ENCODE measurements at places on chromosomes 4 and X.
A peak's percentile ranks its signal among the peaks of the same experiment; 100 is the strongest.

- no peak for DNase-seq
Measured at GRCh38 chr4:71473541-71474240, 134.9 kb downstream of the SLC4A4 start.

GRCh38 chrX:139094671-139095592 lies 383.4 kb upstream of the FGF13 start:
- peak; percentile 60 for DNase-seq

GRCh38 chrX:46254641-46255040 lies 290.6 kb downstream of the ZNF674 start:
- peak; percentile 46 for DNase-seq

DNA sequence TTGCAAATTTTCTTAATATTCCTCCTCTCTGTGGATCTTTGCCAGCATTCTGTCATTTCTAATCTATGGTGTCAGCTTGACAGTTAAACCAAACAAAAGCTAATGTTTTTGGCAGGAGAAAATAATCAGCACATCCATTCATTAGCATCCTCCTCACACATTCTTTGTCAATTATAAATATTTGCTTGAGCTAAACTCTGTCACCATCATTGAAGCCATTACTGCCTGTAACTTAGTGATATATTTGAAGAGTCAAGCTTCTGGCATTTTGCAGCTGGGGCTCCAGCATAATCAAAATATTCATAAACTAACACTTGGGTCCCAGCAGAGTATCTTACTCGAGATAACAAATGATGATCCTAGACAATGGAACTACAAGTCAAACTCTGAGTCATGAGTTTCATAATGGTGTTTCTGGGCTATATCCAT lies 126.1 kb downstream of the EIF4E start:
- DNase-seq = no peak

- no peak for DNase-seq
Measured at GRCh38 chr4:159035570-159035969, 67.3 kb upstream of the RAPGEF2 start.

DNA sequence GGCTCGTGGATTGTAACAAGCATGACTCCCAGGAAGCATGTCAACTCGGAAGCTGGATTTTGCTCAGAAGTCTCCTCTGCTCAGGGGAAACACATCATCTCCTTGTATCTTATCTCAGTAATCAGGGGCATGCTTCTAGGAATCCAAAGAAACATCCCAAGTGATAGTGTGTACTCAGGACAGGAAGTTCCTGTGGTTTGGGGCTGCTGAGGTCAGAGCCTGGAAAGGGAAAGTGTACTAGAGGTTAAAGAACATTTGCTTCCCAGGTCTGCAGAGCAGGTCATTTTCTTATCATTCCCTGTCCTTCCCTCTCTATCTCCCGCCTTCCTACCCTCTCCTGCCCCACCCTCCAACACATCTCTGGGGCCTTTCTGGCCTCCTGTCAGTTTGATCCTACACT lies 38.8 kb downstream of the SLC34A2 start:
- DNase-seq = peak; percentile 42

GRCh38 chr4:90240333-90240732 lies 113.1 kb downstream of the CCSER1 start:
- no peak for DNase-seq

DNA sequence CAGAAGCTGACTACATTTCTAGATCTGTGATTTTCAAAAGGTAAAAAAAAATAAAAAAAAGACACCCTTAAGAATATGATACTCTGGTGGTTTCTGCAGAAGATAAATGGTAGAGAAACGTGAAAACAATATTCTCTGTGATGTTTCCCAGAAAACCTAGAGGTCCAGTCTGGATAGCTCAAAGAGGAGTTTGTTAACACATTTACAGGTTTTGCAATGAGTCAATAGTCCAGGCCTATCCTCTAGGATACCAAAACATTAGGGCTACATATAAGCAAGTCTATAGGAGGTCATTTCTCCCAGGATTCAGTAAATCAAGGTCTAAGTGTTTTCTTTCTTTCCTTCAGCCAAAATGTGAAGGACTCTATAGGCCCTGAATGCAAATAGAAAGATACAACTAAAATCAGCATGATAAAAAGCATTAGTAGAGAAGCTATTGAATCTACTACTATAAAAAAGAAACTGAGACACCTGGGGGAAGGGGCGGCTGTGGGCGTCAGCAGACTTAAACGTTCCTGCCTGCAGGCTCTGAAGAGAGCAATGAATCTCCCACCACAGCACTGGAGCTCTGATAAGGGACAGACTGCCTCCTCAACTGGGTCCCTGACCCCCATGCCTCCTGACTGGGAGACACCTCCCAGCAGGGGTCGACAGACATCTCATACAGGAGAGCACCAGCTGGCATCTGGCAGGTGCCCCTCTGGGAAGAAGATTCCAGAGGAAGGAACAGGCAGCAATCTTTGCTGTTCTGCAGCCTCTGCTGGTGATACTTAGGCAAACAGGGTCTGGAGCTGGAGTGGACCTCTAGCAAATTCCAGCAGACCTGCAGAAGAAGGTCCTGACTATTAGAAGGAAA lies 33.7 kb upstream of the SPP1 start:
- DNase-seq = no peak

DNA sequence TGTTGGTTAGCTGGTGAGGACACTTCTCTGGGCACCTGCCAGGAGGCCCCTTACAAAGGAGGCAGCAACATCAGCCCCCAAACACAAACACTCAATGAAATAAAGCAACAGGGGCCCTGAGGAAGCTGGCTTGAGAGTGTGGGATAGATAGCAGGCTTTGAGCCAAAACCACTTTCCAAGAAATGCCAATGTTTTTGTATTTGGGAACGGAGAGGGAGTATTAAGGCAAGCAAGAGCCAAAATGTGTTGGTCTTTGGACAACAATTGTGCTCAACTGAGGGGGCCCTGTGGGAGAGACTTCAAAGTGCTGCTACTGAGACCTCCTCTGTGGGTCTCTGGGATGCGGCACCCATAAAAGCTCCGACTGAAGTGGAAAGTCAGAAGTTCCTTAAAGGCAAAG lies 41.0 kb downstream of the RAI2 start:
- no peak for DNase-seq

- DNase-seq = no peak
Measured at GRCh38 chr4:144223661-144224060, 83.1 kb upstream of the GYPA start.

DNA sequence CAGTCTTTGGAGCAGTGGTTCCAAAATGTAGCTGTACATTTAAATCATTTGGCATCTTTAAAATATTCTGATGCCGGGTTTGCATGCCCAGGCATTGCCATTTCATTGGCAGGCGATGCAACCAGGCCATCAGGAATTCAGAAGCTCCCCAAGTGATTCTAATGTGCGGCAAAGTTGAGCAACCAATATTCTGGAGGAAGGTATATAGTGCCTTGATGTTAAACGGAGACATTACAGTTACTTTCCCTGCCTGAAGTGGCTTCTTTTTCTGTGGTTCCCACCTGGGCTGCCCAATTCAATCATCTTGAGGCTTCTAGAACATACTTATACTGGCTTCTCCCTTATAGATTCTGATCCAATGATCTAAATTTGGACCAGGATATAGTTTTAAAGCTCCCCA lies 68.7 kb upstream of the PGM2 start:
- no peak for DNase-seq

- DNase-seq = peak; percentile 81
Measured at GRCh38 chrX:147917700-147918695, 6.3 kb downstream of the FMR1 start.

GRCh38 chrX:40158036-40158706 lies 60.4 kb upstream of the BCOR start:
- no peak for DNase-seq

GRCh38 chr4:120452001-120452400 lies 385.4 kb upstream of the MAD2L1 start:
- no peak for DNase-seq

DNA sequence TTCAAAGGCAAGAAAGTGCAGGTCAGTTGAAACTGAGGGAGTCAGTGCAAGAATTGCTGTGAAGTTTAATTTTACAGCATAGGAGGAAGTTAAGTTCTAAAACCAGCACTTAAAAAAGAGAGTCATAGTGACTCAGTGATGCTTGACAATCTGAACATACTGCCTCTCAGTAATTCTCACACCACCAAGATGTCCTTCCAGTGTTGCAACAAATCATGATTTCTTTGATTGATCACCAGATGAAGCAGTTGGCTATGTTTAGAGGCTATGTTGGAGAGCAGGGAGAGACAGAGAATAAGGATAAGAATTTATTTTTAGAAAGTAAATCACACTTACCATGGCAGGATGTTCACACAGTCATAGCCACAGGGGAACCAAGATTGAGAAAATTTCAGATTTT lies 13.2 kb downstream of the TRIM2 start:
- DNase-seq = peak; percentile 72

DNA sequence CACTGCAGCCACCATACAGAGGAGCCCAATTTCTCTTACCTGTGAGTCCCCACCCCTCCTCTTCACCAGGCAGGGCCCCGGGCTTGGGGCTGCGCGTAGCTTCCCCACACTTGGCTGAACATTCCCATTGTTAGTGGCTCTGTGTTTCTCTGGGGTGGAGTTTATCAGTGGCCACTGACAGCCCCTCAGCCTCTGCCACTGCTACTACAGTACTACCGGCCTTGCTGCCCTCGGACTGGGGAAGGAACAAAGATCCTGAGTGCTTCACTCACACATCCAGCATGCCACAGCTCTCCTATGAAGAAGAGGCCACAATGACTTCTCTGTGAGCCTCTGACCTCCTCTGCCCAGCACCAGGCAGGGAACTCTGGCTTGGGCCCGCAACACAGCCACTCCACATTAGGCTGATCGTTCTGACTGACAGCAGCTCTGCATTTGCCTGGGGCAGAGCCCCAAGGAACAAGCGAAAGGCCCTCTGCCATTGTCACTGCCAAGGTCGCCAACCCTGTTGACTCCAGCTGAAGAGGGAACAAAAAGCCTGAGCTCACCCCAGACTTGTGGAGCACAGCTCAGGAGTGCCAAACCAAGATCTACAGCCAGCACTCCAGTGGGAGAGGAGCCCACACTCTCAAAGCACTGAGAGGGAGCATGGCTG lies 24.0 kb downstream of the ABCB7 start:
- no peak for DNase-seq

GRCh38 chr4:152607178-152607577 lies 71.3 kb upstream of the FBXW7 start:
- no peak for DNase-seq

GRCh38 chrX:22486296-22486695 lies 213.6 kb downstream of the CBLL2 start:
- DNase-seq = peak; percentile 66

- DNase-seq = no peak
Measured at GRCh38 chr4:66949419-66949818, 595.9 kb downstream of the CENPC start.

GRCh38 chrX:132668178-132668577 lies 179.3 kb upstream of the MBNL3 start:
- DNase-seq = no peak

- DNase-seq = peak; percentile 86
Measured at GRCh38 chr4:142203505-142203904, 567.1 kb downstream of the IL15 start.

DNA sequence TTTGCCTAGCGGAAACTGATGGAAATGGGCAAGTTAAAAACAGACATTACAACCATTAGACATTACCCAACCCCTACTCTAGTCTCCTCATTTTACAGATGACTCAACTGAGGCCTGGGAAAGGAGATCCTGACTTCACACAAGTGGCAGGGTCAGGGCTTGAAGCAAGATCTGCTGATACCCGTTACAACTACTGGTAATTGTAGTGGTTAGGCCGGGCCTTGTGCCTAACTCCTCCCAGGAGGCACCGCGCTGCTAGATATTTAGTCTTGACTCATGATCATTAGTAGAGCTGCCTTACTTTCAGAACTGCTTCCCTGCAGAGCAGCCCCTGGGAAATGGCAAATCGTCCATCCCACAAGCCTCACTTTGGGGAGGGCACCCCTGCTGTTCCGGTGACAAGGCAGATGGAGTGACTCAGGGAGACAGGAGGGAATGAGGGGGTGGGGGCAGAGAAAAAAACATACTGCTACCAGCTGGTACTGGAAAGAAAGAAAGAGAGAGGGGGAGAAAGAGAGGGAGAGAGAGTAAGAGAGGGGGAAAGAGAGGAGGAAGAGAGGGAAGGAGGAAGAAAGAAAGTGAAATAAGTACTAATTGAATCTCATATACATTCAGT lies 12.2 kb downstream of the ARHGEF6 start:
- peak; percentile 42 for DNase-seq

DNA sequence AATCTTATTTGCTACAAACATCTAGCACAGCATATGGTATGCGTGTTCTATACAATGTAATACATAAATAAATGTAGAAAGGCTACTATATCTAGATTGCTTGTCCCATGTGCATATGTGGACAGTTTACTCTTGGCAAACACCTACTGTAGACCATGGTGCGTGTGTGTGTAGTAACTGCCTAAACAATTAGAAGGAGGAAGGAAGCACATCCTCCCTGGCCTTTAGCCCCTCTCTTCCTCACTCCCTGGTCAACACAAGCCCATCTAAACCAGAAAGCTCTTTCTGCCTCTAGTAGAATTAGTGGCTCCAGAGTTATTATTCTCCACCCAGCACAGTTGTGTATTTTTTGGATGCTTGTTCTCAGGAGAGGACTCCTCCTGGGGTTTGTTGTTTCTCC lies 73.9 kb downstream of the KDR start:
- no peak for DNase-seq

DNA sequence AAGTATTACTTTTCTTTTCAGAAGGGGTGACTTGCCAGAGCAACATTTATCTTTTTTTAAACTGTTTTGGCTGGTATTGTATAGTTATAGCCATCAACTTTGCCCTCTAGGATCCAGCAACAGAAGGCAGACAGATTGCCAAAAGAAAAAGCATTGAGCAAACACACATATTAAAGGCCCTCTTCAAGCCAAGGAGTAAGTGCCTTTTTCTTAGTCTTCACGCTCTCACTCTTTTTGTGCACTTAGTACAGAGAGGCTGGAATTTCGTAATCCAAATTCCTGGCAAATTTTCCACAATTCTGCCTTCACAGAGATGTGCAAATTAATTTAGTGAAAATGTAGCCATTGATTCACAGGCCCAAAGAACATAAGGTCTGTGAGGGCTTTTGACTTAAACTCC lies 253.1 kb upstream of the EDA2R start:
- no peak for DNase-seq

GRCh38 chr4:19005211-19005610 lies 983.7 kb upstream of the LCORL start:
- peak; percentile 67 for DNase-seq

GRCh38 chrX:130834149-130834548 lies 68.9 kb downstream of the ENOX2 start:
- DNase-seq = no peak

DNA sequence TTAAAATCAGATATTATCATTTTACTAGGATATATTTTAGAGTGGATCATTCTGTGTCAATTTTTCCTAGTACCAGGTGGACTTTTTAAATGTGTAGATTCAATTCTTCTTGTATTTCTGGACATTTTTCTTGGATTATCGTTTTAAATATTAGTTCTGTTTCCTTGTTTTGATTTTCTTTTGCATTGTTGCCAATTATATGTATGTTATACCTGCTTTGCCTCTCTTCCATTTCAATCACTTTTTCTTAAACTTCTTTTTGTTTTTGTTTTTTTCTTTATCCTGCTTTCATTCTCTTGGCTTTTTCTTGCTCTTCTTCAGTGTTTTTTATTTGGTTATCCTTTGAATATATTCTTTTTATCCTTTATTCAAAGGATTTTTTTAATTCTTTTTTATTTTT lies 141.0 kb downstream of the STOX2 start:
- no peak for DNase-seq

GRCh38 chr4:89303177-89303576 lies 4.4 kb downstream of the GPRIN3 start:
- no peak for DNase-seq

GRCh38 chr4:33270403-33270802 lies 2550.2 kb downstream of the PCDH7 start:
- DNase-seq = no peak
